ENCODE measurements at places on chromosomes 3 and 15. TPM values are rescaled to one million over a fixed set of nuclear protein-coding genes. Genes with fewer than 3 reads are reported as not detected.

Gene RYK
- 85.0 TPM for total RNA-seq

Gene SOX14
- total RNA-seq: not detected

Gene XCR1
- total RNA-seq: under 0.01 TPM

Gene ROPN1
- not detected for total RNA-seq

Gene CERS3
- 27.3 TPM for total RNA-seq

Gene BFSP2
- total RNA-seq: not detected

Gene RPL32
- total RNA-seq: 2,954 TPM

Gene UPK1B
- 55.2 TPM for total RNA-seq

Gene RTP1
- not detected for total RNA-seq

DNA sequence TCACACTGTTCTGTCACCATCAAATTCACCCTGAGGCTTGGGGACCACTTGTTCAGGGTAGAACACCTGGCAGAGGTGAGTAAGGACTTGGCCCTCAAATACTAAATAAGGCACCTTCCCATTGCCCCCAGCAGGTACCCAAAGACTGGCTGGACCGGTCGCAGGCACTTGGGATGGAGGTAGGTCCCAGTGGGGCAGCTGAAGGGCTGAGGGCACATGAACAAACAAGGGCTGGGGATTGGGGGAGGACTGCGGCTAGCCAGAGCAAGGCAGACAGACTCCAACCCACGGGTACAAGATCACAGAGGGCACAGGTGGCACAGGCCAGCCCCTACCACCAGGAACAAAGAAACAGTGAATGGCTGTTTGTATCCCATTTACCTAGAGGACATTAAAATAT is 1.9 kb downstream of the MRPS25 start:
- no peak for DNase-seq

DNA sequence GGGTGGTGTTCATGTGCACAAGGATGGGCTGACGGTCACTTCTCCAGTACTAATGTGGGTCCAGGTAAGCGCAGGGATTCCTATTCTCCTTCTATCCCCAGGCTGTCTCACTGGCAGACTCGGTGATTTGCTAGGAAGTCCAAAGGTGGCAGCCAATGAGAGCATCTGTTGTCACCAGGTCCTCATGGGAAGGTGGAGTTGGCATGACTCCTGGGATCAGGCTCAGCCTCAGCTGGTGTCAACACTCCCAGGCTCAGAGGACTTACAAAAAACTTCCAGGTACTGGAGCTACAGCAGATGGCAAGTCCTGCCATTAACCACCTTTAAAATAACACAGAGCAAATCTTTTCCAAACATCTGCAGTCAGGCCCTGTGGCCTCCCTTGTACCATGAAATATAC is 13.8 kb downstream of the XYLB start:
- no peak for DNase-seq

DNA sequence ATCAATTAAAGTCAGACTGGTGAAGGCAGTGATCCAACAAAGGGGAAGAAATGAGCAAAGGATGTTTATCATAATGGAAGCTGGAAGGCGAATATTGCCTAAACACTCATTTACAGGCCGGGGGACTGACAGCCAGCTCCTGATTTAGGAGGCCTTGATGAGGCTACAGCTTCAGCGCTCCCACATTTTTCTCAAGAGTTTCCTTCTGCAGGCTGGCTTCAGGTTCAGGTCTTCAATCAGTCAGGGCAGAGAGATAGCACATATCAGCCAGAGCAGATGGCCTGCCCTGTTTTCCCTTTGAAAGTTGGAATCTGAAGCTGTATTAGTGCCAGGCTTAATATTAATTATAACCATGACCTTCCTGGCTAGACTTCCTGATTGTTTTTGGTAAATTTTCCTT is 218.9 kb downstream of the SV2B start:
- DNase-seq: no peak

- DNase-seq: no peak
Measured at GRCh38 chr3:18376682-18377081, 48.5 kb downstream of the SATB1 start.

- DNase-seq: no peak
Measured at GRCh38 chr3:152271501-152272236, 2.9 kb downstream of the MBNL1 start.

DNA sequence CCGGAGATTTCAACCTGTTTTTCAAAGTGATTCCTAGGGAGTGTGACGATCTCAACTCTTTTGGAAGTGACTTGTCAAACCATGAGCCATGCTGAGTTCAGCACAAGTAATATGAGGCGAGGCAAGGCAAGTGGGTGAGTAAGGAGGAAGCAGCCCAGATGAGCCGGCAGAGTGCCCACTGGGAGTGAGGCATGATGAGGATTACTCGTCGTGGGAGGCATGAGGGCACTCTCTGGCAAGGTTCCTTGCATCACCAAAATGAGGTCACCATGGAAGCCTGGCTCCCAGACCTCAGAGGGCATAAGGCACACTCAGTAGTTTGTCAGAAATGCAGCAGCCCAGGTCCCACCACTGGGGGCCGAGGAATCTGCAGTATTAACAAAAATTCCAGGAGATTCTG is 636.1 kb downstream of the MAGI1 start:
- DNase-seq: peak; percentile 98

GRCh38 chr15:69555080-69555479 is 102.5 kb downstream of the RPLP1 start:
- no peak for DNase-seq

GRCh38 chr3:41026394-41027177 is 172.7 kb upstream of the CTNNB1 start:
- peak; percentile 8 for DNase-seq

DNA sequence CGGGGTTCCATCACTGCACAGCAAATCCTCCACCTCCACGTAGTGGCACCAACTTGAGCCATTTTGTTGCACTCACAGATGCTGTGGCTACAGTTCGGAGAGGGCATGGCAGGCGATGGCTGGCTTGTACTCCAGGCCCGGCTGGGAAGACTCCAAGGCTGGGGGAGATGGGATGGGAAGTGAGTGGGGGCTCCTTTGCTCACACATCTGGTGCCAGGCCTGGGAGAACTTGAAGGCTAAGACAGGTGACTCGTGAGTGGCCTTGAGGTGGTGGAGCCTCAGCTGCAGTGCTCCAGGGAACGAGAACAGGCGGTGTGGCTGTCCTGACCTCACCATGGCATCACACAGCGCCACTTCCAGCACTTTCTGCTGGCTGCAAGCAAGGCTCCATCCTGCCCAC is 87.9 kb downstream of the PLXNA1 start:
- no peak for DNase-seq

- DNase-seq: peak; percentile 85
Measured at GRCh38 chr15:95559875-95560394, 770.6 kb upstream of the NR2F2 start.

GRCh38 chr15:92077353-92078085 is 224.0 kb downstream of the SLCO3A1 start:
- DNase-seq: peak; percentile 56

DNA sequence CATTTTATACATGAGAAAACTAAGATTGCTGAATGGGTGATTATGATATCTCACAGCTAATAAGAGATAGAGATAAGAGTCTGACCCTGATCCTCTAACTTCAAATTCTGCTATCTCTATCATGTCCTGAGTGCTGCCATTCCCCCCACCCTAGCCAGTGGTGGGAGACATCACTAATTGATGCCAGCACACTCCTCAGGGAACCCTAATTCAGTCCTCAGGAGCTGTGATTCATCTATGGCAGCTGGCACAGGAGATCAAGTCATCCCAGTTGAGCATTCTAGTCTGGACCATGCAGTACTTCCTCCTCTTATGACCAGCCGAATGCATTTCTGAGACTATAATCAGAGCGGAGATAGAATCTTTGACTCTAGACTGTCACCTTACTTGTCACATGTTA is 71.9 kb downstream of the SYNM start:
- DNase-seq: peak; percentile 9

DNA sequence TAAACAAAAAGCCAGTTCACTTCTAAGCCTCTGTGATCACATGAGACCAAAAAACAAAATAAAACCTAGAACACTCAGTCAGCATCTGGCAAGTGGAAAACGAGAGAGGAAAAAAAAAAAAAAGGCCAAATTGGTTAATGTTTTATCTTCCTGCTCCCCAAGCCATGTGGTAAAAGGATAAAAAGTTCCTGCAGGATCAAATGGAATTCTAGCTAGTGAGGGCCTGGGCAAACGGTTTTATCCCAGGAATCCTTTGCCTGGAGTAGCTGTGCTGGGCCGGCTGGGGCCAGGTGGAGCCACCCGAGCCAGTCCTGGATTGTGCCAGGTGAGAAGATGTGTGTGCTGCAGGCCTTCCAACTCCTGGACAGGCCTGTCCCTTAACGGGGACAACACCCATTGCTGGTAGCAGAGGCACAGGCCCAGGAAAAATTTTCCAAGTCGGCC is 13.2 kb downstream of the SMAD6 start:
- no peak for DNase-seq

DNA sequence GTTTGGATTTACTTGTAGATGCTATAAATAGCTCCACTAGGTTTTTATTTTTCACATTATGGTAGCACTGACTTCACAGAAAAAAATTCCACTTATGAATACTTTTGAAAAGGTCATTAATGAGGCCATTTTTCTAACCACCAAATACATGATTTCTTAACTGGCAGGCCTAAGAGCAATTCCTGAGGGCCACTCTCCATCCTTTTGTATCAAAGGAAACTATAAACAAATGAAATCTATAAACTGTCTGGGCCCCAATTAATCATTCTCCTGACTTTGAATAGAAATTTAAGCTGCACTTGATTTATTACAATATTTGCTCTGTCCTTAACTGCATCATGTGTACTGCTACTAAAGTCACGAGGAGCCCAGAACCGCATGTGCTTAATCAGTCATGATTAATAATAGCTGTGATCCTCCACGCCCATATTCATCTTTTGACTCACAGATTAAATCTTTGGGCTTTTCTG is 25.1 kb upstream of the MTMR10 start:
- DNase-seq: peak; percentile 75

GRCh38 chr3:177934001-177934891 is 602.0 kb upstream of the KCNMB2 start:
- DNase-seq: no peak

DNA sequence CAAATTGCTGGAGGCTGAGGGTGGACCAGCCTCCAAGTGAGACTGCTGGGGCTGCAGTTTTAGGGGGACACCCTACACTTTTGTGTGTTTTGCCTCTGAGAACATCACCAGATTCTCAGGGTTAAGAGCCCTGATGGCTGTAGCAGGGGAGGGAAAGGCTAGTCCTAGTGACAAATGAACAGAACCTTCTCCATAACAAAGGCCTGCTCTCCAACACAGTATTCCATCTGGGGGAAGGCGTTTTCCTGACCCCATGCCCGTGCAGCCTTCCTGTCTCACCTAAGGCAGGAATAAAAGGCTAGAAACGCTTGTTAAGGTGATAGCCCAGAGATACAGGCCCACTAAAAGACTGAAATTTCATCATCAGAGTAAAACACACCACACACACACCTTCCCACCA is 50.2 kb upstream of the NSMCE3 start:
- DNase-seq: no peak

GRCh38 chr3:38608086-38608775 is 41.3 kb downstream of the SCN5A start:
- no peak for DNase-seq

DNA sequence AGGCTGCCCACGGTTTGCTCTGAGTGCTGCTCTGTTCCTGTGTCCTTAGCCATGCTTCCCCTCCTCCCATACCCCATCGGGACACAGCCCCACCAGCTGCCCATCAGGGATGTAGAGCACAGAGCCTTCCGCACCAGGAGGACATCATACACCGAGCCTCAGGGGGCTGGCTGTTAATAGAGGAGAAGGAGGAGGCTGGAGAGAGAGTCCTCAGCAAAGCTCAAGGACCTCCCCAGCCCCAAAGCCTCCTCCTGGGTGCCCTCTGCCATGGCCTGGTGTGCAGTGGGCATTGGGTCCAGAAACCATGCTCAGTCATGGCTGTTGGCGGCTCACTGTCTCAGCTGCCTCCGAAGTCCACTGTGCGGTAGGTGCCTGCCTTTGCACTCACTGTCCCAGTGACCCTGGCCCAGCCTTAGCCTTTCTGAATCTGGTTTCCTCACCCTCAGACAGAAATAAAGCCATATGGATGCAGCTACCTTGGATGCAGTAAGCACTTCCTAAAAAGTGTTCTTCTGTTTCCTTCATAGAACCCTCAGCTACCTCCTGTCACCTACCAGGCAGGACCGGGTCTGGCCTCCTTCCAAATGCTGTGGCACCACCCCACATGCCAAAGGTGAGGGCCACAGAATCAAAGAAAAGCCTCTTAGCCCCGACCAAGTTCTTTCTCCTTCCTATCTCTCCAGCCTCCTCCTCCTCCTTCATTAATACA is 53.9 kb downstream of the ACAD9 start:
- no peak for DNase-seq

DNA sequence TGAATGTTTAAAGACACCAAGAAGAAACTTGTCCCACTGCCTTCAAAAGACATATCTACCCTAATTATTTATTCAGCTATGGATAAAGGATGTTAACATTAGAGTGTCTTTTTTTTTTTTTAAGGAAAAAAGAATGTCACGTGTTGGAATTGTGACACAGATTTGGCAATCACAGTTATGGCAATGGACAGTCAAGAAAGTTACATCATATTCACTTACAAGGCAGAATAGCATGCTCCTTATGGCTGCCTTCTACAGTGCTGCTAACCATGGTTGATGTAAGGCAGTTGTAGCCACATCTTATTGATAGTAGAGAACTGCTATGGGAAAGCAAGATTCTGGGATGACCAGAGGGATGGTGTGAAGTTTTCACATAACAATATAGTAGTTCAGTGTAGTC is 128.8 kb upstream of the ZBTB20 start:
- no peak for DNase-seq

Measured in bronchial epithelial cell (primary cell).